ENCODE measurements at places on chromosomes 16 and 17.
A peak's percentile ranks its signal among the peaks of the same experiment; 100 is the strongest.

DNA sequence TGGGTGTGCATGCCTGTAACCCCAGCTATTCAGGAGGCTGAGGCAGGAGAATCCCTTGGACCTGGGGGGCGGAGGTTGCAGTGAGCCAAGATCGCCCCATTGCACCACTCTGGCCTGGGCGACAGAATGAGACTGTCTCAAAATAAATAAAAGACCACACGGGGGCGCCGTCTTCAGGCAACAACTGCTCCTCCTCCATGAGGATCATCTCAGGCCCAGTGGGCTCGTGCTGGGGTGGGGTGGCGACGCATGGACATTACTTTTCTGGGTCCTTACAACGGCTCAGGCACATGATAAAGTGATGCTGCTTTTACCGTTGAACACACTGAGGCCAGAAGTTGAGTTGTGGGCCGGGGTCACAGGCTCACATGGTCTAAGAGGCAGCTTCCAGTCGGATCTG lies 56.2 kb downstream of the PRMT7 start:
- DNase-seq, result peak; percentile 16

GRCh38 chr17:56510554-56511342 lies 82.8 kb upstream of the NOG start:
- no peak for DNase-seq

DNA sequence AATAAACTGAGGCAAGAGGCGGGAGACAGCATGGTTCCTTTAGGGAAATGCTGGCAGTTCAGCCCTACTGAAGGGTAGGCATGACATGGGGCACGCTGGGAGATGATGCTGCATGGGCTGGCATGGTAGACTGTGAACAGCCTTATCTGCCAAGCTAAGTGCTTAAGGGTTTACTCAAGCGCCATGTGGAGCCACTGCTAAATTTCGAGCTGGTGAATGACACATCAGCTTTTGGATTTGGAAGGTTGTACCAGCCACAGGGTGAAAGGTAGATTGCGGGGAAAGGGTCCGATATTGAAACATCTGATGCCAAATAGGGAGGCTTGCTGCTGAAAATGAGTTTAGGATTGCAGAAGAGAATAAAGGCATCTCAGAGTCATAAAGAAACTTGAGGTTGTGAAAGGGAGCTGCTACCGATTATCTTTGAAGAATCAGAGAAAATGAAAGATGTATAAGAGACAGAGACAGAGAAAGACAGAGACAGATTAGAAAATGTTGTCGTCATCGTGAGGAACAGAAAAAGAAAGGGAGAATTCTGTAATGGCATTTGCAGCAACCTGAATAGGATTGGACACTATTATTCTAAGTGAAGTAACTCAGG lies 16.3 kb downstream of the PIK3R5 start:
- no peak for DNase-seq

GRCh38 chr16:79914961-79915720 lies 314.6 kb upstream of the MAF start:
- DNase-seq, result no peak

- no peak for DNase-seq
Measured at GRCh38 chr16:4699046-4699556, 5.7 kb downstream of the NUDT16L1 start.

GRCh38 chr17:28142305-28142704 lies 99.8 kb downstream of the NLK start:
- no peak for DNase-seq
